ENCODE measurements at places on chromosomes 7 and 10. TPM values are rescaled to one million over a fixed set of nuclear protein-coding genes. Genes with fewer than 3 reads are reported as not detected.
A peak's percentile ranks its signal among the peaks of the same experiment; 100 is the strongest.

DNA sequence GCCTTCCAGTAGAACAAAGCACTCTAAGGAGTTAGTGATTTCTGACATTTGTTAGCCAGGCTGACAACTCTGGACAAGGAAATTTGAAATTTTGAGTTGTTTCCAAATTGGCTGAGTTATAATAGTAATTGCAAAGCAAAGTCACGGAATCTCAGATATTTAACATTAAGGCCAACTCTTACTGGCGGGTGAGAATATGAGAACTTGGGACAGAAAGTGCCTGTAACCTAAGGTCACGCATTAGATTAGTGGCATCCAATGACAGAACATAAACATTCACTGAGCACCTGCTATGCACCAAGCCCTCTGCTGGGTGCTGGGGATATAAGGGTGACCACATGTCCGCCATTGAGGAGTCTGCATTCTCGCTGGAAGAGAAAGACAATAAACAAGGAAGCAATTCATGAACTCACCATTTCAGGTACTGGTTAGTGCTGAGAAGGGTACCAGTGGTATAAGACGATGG lies 45.5 kb upstream of the CHST15 start:
- no peak overlapping the region for H3K4me3 ChIP-seq
- no peaks in the 10 kb centered on the region for H3K4me1 ChIP-seq
- DNase-seq = no peak
- no peak overlapping the region for H3K27ac ChIP-seq

Gene COBL
- total RNA-seq = 27.5 TPM

GRCh38 chr7:147771344-147771743 lies 819.2 kb upstream of the C7orf33 start:
- H3K27me3 ChIP-seq = no peaks in the 10 kb centered on the region
- H3K4me3 ChIP-seq = no peak overlapping the region
- H3K4me1 ChIP-seq = no peaks in the 10 kb centered on the region
- peak overlapping the region; percentile 40 for H3K27ac ChIP-seq

- no peaks in the 10 kb centered on the region for H3K4me1 ChIP-seq
- H3K4me3 ChIP-seq = no peak overlapping the region
- H3K27ac ChIP-seq = peak overlapping the region; percentile 61
- H3K27me3 ChIP-seq = peaks cover 46% of the 10 kb centered on the region
- no peaks in the 10 kb centered on the region for H3K36me3 ChIP-seq
These were observed 4.1 kb downstream of the ATG9B start for GRCh38 chr7:151020231-151020630.

Gene OR9A2
- not detected for total RNA-seq

DNA sequence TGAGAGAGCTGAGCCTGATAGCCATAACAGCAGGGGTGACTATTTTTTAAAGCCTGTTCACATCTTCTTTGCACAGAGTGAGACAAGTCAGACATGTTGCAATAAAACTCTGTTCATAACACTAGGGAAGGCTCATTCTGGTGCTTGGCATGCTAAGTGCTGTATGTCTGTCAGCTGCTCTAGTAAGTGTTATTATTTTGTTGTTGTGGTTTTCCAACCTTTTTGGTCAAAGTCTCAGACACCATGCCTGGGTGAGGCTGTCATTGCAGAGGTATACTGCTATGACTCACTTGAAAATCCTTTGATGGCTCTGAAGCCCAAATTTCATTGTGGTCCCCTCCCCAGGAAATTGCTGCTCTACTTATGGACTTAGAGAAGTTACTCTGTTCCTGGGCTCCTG lies 129.7 kb downstream of the ADRA2A start:
- no peak overlapping the region for H3K4me3 ChIP-seq
- H3K4me1 ChIP-seq = no peaks in the 10 kb centered on the region
- no peaks in the 10 kb centered on the region for H3K36me3 ChIP-seq
- H3K27me3 ChIP-seq = peaks cover 28% of the 10 kb centered on the region
- H3K27ac ChIP-seq = no peak overlapping the region

DNA sequence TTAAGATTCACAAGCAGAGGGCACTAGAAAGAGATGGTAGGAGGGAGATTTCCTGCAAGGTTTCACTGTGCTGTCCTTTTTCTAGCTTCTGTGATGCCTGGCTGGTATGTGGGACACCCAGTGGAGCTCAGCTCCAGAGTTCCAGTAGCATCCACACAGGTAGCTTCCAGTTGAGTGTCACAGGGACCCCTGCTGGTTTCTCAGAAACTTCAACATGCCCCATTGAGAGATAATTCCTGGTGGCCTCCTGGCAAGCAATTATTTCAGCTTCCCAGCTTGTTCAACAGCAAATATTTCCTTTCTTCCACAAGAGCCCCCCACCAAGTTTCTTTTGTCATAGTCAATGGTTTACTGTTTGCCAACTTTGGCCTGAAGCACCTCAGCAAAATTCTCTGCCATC lies 858.7 kb downstream of the REEP3 start:
- H3K36me3 ChIP-seq = no peaks in the 10 kb centered on the region
- no peak overlapping the region for H3K4me3 ChIP-seq
- no peak overlapping the region for H3K27ac ChIP-seq
- H3K27me3 ChIP-seq = no peaks in the 10 kb centered on the region
- DNase-seq = peak; percentile 70

- no peaks in the 10 kb centered on the region for H3K27me3 ChIP-seq
- DNase-seq = peak; percentile 26
- no peaks in the 10 kb centered on the region for H3K4me1 ChIP-seq
- H3K27ac ChIP-seq = no peak overlapping the region
- H3K36me3 ChIP-seq = no peaks in the 10 kb centered on the region
These were observed 47.8 kb upstream of the PPP2R2D start for GRCh38 chr10:131852823-131853609.

GRCh38 chr7:36205803-36206202 lies 52.7 kb downstream of the EEPD1 start:
- DNase-seq = peak; percentile 38
- H3K4me3 ChIP-seq = no peak overlapping the region
- H3K27ac ChIP-seq = no peak overlapping the region
- peaks cover 13% of the 10 kb centered on the region for H3K4me1 ChIP-seq

Gene SUPV3L1
- 29.5 TPM for total RNA-seq

DNA sequence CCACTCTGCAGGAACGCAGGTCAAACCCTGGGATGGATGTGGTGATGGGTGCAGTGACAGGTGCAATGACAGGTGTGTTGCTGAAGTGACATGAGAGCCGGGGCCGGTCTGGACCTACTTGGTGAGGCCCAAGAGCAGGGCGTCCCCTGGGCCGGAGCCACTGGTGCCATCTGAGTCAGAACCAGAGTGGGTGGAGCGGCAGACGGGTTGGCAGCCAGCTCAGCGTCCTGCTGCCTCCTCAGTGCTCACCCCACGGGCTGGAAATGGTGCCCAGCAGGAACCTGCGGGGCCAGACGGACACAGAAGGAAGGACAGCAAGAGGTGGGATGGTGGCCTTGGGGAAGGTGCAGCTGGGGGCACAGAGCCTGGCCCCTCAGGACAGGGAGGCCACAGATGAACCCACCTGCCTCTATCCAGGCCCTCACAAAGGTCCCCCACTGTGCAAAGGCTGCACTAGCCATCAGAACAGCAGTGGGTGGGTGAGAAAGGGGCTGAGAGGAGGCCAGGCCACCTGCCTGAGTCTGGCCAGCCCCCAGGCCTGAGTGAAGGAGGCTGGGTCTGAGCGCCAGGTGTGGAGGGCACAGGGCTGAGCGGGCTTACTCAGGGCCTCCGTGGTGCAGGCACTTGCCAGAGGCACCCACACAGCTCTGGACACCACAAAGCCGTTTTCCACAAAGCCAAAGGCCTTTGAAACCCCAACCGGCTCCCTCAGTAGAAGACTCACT lies 129.0 kb upstream of the PPP2R2D start:
- no peaks in the 10 kb centered on the region for H3K27me3 ChIP-seq
- H3K4me1 ChIP-seq = no peaks in the 10 kb centered on the region
- H3K36me3 ChIP-seq = no peaks in the 10 kb centered on the region
- DNase-seq = peak; percentile 41

Gene NKX2-3
- total RNA-seq = not detected

DNA sequence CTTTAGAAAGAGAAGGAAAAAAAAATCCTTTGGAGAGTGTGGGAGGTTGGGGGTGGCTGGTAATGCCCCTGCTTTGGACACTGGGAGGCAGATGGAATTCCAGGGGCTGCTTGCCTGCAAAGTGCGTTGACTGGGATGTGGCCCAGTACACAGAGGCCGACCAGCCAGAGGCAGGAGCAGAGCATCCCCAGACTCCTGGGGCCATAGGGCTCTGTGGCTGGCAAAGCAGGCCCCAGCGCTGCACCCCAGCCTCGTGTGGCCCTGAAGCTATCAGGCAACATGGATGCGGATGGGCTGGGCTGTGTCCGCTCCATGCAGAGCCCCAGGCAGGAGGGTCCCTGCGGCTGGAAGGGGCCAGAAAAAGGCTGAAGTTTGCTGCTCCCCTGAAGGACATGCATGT lies 361.6 kb upstream of the FZD8 start:
- no peaks in the 10 kb centered on the region for H3K4me1 ChIP-seq
- H3K36me3 ChIP-seq = no peaks in the 10 kb centered on the region
- no peaks in the 10 kb centered on the region for H3K27me3 ChIP-seq
- no peak overlapping the region for H3K4me3 ChIP-seq
- DNase-seq = no peak

DNA sequence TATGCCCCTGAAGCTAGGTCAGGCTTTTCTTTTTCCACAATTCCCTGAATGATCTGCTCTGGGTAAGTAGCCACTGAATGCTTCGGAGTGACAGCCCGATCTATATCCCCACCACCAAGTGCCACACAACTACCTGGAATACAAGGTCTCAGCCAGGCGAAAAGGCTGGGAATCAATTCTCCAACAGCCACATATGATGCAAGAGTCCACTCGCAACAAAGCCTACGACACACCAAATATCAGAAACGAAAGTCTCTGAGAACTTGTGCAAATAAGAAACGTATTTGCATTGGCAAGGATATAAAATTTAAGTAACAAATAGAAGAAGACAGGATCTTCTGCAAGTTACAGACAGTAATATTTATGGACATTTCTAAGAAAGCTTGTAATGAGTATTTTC lies 5.7 kb downstream of the HIPK2 start:
- peak; percentile 26 for DNase-seq
- H3K27me3 ChIP-seq = no peaks in the 10 kb centered on the region
- H3K4me3 ChIP-seq = no peak overlapping the region
- no peaks in the 10 kb centered on the region for H3K4me1 ChIP-seq

Gene FOXP2
- total RNA-seq = 13.8 TPM

Gene EGFR
- total RNA-seq = 4.2 TPM

GRCh38 chr10:6916601-6917000 lies 336.5 kb upstream of the PRKCQ start:
- H3K36me3 ChIP-seq = no peaks in the 10 kb centered on the region
- DNase-seq = no peak
- H3K27ac ChIP-seq = no peak overlapping the region
- no peak overlapping the region for H3K4me3 ChIP-seq
- no peaks in the 10 kb centered on the region for H3K4me1 ChIP-seq

Gene GPR26
- total RNA-seq = not detected

GRCh38 chr7:42502022-42502421 lies 265.0 kb upstream of the GLI3 start:
- H3K36me3 ChIP-seq = no peaks in the 10 kb centered on the region
- no peak overlapping the region for H3K4me3 ChIP-seq
- no peaks in the 10 kb centered on the region for H3K27me3 ChIP-seq
- no peak overlapping the region for H3K27ac ChIP-seq
- H3K4me1 ChIP-seq = no peaks in the 10 kb centered on the region

GRCh38 chr10:13857451-13857850 lies 270.7 kb downstream of the PRPF18 start:
- H3K36me3 ChIP-seq = no peaks in the 10 kb centered on the region
- H3K4me1 ChIP-seq = no peaks in the 10 kb centered on the region
- no peak overlapping the region for H3K27ac ChIP-seq
- no peak overlapping the region for H3K4me3 ChIP-seq

GRCh38 chr7:55020466-55020871 lies 1.7 kb downstream of the EGFR start:
- H3K4me1 ChIP-seq = peaks cover 3% of the 10 kb centered on the region
- peaks cover 63% of the 10 kb centered on the region for H3K27me3 ChIP-seq
- peak overlapping the region; percentile 72 for H3K4me3 ChIP-seq
- H3K27ac ChIP-seq = no peak overlapping the region
- no peak for DNase-seq

DNA sequence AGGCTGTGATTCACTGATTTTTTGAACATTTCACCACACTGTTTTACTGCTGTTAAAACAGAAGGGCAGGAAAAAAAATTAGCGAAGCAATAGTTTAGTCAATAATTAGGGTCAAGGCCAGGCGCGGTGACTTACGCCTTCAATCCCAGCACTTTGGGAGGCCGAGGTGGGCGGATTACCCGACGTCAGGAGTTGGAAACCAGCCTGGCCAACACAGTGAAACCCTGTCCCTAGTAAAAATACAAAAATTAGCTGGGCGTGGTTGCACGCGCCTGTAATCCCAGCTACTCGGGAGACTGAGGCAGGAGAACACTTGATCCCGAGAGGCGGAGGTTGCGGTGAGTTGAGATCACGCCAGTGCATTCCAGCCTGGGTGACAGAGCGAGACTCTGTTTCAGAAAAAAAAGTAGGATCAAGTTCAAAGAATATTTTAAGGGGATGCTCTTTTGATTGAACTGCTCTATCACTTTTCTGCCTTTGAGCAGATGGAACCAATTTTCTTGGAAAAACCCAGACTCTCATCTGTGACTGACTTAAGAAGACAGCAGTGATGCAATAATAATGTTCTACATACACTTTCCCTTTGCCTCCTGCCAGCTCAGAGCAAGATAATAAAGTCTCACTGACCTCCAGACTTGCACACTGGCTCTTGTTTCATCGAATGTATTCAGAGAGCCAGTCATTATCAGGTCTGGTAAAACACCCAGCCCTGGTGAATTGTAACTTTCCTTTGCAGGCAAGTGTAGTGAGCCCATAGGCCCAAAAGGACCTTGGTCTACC lies 1.6 kb upstream of the PPA1 start:
- H3K4me1 ChIP-seq = no peaks in the 10 kb centered on the region
- H3K4me3 ChIP-seq = no peak overlapping the region
- no peak overlapping the region for H3K27ac ChIP-seq
- H3K36me3 ChIP-seq = peaks cover 4% of the 10 kb centered on the region

Gene CYP3A7
- total RNA-seq = not detected

Gene UPP1
- total RNA-seq = 46.3 TPM

DNA sequence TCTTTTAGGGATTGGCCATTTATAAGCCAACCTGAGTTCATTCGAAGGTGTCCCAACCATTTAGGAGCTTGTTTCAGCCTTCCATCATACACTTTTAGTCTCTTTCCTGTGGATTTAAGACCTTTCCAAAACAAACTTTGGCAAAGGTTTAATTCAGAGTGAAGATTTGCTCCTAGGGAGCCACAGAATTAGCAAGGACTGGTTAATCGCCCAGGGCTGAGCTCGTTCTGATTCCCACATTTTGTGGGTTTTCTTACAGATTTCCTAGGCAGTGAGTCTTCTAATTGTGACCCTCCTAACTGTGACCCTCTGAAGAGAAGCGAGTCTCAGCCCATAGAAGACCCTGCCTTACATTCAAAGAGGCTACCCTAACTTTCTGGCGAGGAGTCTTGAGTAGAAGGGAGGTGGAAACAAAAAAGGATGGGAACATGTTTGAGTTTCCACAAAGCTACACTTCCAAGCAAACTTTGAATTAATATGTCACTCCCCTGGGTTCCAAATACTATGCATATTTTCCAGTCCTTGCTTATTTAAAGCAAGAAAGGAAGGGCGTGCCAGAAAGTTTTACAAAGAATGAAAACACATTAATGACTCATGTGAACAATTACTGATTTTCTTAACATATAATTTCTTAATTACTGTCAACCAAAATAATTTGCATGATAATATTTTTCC lies 118.3 kb downstream of the ARID5B start:
- H3K4me1 ChIP-seq = peaks cover 39% of the 10 kb centered on the region
- no peak overlapping the region for H3K4me3 ChIP-seq
- no peak overlapping the region for H3K27ac ChIP-seq

Gene PRLHR
- total RNA-seq = not detected
